Activated CD4-positive, alpha-beta T cell treated with anti-CD3 and anti-CD28 coated beads for 4 hours (primary cell): ENCODE measurements at places on chromosomes 3 and 15.

- no peak for DNase-seq
Observed at GRCh38 chr15:78265752-78266224, 1.4 kb downstream of the DNAJA4 start.

GRCh38 chr3:62874711-62875557 lies at the start of gene CADPS:
TSS of gene CADPS (minus strand) at chr3:62875416. CDS start at chr3:62875029, 387 bp downstream.
- no peak for DNase-seq

DNA sequence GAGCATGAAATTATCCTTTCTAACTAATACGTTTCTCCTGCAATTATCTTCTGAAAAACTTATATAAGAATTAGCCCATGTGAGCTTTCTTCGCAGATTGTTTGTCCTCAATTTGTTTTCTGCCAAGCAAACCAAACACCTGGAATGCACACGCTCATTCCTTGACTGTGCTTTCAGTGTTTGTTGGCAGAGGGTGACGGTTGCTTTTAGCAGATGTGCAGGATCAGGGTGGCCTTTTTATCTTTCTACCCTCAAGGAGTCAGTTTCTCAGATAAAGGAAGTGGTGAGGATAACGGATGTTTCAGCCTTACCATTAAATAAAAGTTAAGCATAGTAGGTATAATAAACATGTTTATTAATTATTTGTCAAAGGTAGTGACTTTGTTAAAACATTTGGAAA lies 15.2 kb downstream of the ARPP21 start:
- no peak for DNase-seq

- no peak for DNase-seq
Observed at GRCh38 chr3:133970339-133970738, 59.4 kb downstream of the SLCO2A1 start.

- DNase-seq: no peak
Observed at GRCh38 chr3:54830658-54831057, 97.2 kb downstream of the LRTM1 start.

GRCh38 chr3:18071833-18072232 lies 329.4 kb upstream of the TBC1D5 start:
- DNase-seq: no peak

- DNase-seq: peak; percentile 70
Observed at GRCh38 chr3:18740631-18741583, 315.8 kb upstream of the SATB1 start.

- peak; percentile 94 for DNase-seq
Observed at GRCh38 chr15:41660235-41661077, at the start of gene MGA. TSS of gene MGA (plus strand) at chr15:41660405.

- no peak for DNase-seq
Observed at GRCh38 chr3:39485547-39485946, 18.1 kb downstream of the MOBP start.
